ENCODE measurements at places on chromosomes 13 and 19. TPM values are rescaled to one million over a fixed set of nuclear protein-coding genes. Genes with fewer than 3 reads are reported as not detected.

TRPC4 gene
- 0.10 TPM for total RNA-seq

CYP2A7 gene
- 485 TPM for total RNA-seq

ANKLE1 gene
- 0.48 TPM for total RNA-seq

ARRDC5 gene
- total RNA-seq: not detected

PSPN gene
- 1.3 TPM for total RNA-seq

SBSN gene
- not detected for total RNA-seq

CEACAM1 gene
- 27.0 TPM for total RNA-seq

SLITRK6 gene
- 0.58 TPM for total RNA-seq
